ENCODE measurements at places on chromosomes 11 and 22.

- DNase-seq: no peak
Measured at GRCh38 chr11:2708757-2709281, 9.0 kb upstream of the KCNQ1OT1 start.

- DNase-seq: peak; percentile 39
Measured at GRCh38 chr22:27554106-27554811, 247.3 kb downstream of the MN1 start.

- no peak for DNase-seq
Measured at GRCh38 chr11:79186669-79187068, 254.2 kb downstream of the TENM4 start.

- no peak for DNase-seq
Measured at GRCh38 chr11:120747850-120748814, 236.6 kb downstream of the GRIK4 start.

DNA sequence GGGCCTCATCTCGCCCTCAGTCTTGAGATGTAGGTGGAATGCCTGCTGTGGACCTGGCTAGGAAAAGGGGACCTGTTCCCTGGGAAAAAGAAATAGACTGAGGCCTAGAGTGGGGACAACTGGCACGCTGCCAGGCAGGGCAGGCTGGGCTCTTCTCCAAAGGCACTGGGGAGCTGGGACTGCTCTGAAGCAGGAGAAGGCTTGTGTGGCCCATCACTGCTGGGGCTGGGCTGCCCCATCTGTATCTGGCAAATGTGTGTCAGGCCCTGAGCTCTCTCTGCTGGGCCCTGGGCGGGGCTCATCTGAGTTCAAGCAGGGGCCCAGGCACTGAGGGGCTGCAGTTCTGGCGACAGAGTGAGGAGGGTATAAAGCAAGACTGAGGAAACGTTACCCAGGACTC, 32.9 kb downstream of the ARVCF start:
- peak; percentile 11 for DNase-seq

GRCh38 chr11:16713594-16713993, 24.9 kb upstream of the C11orf58 start:
- no peak for DNase-seq

DNA sequence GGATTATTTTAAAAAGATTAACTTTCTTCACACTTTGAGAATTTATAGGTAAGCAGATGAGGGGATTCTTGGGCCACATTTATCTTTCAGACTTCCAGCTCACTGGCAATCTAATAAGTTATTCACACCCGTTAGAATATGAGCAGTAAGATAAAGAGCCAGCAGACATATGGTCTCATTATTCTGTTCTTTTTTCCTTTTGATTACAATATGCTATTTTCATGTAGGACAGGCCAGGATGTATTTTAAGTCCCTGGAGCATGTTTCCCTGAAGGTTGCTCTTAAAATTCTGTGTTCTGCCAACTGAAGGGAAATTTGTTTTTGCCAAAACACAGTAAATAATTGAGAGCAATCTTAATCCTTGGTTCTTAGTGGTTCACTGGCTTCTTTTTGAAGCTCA, 22.2 kb downstream of the PDHX start:
- no peak for DNase-seq

- DNase-seq: no peak
Measured at GRCh38 chr11:39221550-39222138, 2237.8 kb downstream of the LRRC4C start.

GRCh38 chr11:72352859-72353551, 81.3 kb downstream of the CLPB start:
- peak; percentile 60 for DNase-seq

GRCh38 chr11:96259134-96259830, 83.7 kb downstream of the MAML2 start:
- peak; percentile 78 for DNase-seq
